ENCODE measurements at places on chromosomes 7 and 10.

DNA sequence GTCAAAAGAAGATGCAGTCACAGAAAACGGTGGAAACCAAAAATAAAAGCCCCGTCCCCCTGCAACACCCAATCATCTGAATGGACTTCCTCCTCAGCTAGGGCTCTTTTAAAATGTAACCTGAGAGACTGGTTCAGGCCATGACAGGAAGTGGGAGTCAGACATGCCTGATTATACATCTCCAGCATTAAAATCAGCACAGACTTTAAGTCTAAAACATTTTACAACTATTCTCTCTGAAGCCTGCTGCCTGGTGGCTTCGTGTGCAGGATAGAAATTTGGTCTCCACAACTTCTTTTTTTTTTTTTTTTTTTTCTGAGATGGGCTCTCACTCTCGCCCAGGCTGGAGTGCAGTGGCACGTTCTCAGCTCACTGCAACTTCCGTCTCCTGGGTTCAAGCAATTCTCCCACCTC lies 30.3 kb downstream of the HACD1 start:
- no peak for DNase-seq

GRCh38 chr7:134357486-134357885 lies 40.8 kb upstream of the SLC35B4 start:
- DNase-seq: no peak

DNA sequence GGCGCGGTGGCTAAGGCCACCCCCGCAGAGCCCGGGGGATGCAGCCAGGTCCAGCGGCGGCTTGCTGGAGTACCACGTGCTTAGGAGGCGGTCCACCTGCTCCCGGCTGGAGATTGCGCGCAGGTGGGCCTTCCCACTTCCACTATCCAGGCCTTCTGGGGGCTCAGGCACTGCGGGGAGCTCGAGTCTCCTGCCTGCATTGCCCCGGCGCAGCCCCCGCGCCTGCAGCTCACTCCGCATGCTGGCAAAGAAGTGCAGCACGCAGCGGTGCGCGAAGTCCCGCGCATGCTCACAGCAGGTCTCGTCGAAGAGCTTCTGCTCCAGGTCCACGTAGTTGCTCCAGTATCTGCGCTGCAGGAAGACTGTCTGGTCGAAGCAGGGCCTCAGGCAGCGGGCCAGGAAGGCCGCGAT lies 5.8 kb downstream of the CALHM3 start:
- no peak for DNase-seq

- DNase-seq: no peak
Measured at GRCh38 chr10:6456067-6456466, 124.0 kb downstream of the PRKCQ start.

DNA sequence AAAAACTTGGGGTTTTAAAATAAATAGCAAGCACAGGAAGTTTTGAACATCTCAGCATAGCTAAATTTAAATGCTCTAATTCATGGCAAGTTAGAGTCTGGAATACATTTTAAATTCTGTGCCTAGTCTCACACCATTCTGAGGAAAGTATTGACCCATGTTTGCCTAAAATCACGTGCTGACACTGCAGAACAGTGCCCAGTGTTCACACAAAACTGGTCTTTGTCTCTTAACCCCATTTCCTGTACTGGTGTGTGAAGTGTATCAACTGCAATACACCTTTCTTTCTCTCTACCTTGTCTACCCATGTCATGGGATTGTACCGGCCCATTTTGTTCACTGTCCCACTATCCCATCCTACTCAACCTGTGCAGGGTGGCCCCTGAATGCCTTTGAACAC lies 749.7 kb upstream of the POM121L12 start:
- DNase-seq: no peak

DNA sequence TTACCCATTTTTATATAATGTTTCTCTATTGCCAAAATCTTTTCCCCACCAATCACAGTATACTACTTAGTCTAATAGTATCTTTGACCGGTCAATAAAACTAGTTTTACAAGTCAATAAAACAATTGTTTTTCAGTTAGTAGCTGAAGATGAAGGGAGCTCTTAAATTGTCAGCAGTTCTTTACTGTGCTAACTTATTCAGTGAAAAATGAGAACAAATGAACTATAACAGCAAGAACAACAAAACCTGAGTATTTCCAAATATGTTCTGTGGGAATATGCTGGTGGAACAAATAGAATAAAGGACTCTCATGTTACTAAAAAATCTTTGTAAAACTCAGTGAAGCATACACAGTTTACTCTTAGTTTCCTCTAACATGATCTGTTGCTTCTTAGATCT lies 134.0 kb downstream of the SEMA3D start:
- no peak for DNase-seq

- no peak for DNase-seq
Measured at GRCh38 chr7:14762561-14762960, 140.0 kb downstream of the DGKB start.
